ENCODE measurements at places on chromosomes 7 and 10.

DNA sequence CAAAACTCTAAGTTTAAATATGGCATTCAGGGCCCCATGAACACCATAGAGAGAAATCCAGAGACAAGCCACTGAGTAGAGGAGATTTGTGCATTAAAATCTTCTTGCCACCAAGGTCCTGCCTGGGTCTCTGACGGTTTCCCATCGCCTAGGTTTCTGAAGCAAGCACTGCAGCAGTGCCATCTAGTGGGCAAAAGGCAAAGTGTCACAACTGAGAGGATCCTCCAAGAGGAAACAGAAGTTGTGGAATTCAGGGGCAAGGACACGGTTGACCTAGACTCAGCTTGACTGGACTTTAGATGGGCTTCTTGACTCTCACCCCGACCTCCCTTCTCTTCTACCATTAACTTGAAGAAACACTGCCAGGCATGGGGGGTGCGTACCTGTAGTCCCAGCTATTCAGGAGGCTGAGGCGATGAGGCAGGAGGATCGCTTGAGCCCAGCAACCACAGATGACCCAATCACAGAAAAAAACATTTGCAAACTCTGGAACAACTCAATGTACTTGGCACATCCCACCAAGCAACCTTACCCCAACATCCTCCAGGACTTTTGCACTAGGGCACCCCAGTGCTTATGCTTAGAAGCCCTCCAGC, 604.1 kb downstream of the GALNT17 start:
- peak; percentile 43 for DNase-seq

- DNase-seq = no peak
These were observed 3.7 kb upstream of the JCAD start for GRCh38 chr10:30063099-30063498.

DNA sequence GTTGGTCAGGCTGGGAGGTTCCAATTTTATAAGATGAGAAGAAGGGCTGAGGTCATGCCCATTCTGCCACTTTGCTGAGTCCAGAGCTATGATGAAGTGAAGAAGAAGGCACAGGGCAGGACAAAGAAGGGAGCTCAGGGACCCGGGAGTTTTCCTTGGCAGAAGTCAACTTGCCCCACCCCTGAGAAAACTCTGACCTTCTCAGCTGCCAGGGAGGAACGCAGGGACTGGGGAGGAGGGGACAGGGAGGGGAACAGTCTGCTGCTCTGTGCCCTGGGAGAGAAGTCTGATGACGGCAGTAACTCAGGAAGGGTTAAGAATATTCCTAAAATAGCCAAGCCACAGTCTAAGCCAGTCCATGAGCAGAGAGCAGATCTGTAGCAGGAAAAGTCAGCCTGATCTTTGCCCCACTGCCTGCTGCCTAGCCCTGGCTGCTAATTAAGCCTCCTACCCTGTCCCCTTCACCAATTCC, 11.7 kb downstream of the ADIRF start:
- no peak for DNase-seq

- no peak for DNase-seq
These were observed 265.1 kb downstream of the ETV1 start for GRCh38 chr7:13724191-13724976.

DNA sequence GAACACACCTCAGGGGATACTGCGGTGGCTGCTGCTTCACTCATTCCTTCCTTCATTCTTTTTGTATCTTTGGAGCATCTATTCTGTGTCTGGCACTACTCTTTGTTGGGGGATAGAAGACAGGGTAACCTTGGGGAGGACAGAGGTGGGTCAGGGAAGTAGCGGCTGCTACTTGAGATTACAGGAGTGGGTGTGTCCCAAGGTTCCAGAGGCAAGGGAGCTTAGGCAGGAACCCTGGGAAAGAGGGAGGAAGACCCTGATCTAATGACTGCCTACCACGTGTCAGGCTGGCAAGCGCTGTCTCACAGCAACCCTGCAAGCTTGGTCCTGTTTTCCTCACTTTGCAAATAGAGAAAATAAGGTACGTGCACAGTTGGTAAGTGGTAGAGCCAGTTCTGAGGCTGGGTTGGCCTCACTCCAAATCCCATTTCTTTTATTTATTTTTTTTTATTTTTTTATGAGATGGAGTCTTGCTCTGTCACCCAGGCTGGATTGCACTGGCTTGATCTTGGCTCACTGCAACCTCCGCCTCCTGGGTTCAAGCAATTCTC, 985.9 kb upstream of the ZNF722 start:
- no peak for DNase-seq

- DNase-seq = peak; percentile 72
These were observed at the start of gene FLNC for GRCh38 chr7:128830231-128831177. FLNC (plus strand) TSS chr7:128830406; CDS start chr7:128830638, 232 bp downstream.

Measured in H1 (cell line).